ENCODE measurements at places on chromosomes 16 and 17. TPM values are rescaled to one million over a fixed set of nuclear protein-coding genes. Genes with fewer than 3 reads are reported as not detected.

Gene NT5C
- 51.5 TPM for total RNA-seq

Gene KRTAP2-2
- not detected for total RNA-seq

DNA sequence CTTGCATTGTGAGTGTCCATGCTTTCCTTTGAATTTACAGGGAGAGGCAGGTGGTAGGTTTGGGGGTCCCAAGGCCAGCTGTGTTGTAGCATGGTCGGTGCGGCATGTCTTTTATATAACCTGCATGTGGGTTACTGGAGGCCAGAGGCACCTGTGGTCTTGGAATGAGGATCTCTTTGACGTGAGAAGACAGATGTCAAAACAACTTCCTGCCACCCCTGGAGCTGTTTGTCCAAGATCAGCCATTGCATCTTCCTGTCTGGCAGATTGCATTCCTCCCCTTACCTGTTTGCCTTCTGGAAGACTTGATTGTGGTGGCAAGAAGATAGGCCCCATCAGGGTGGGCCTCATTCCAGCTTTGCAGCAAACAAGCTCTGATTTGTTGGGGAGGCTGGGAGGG is 175.1 kb downstream of the MSI2 start:
- DNase-seq, result no peak

DNA sequence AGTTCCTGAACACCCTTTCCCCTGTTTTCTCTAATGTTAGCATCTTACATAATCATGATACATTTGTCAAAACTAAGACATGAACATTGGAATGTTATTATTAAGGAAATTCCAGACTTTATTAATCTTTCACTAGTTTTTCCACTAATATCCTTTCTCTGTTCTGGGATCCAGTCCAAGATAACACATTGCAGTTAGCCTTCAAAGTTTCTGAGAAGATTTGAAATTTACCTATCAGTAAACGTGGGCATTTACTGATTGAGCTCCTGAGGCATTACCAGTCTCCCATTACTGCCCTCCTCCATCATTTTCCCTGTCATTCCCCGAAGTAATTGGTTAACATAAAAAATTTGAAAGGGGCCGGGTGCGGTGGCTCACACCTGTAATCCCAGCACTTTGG is 5.7 kb upstream of the CD300LG start:
- no peak for DNase-seq

DNA sequence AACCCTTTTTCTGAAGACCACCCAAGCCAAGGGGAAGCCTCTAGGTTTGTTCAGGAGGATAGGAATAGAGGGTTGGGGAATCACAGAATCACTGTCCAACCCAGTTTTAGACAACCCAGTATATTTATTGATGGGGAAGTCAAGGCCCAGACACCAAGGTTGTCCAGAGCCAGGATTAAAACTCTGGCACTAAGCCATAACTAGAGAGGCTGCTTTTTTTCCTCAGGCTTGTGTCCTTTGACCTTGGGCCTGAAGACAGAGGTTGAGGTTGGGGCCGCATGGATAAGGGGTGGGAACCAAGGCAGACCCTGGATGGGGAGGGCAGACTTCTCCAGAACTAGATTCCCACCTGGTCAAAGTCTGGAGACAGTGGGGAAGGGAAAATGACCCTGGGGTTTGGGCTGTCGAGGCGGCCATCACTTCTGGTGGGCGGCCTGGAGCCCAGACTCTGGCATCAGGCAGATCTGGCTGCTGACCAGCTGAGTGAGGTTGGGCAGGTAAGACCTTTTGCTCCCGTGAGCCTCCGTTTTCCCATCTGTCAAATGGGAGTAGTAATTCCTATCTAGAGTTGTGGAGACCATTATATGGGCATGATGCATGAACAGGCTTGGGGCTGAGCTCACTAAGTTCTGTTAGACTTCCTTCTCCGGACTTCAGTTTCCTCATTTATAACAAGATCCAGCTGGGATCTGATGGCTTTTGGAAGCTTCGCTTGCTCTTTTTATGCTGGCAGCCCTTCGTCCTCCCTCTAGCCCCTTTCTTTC is 17.9 kb downstream of the IGFBP4 start:
- peak; percentile 78 for DNase-seq

DNA sequence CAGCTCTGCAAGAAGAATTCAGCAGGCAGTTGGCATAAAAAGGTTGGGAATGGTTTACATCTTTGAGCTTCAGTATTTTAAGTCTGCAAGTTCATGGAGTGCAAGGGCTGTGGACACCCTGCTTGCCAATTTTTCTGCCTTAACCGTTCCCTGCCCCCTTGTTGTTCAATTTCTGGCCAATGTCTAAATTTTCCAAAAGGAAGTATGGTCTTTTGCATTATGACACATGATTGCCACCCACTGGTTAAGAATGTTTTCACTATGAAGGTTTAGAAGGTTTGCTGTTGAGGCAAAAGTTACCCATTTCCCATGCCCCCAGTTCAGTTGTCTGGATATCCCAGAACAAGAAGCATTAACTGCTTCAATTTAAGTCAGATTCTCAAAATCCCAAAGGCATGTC is 441.9 kb downstream of the CDH13 start:
- DNase-seq, result peak; percentile 40

GRCh38 chr17:73482894-73483293 is 161.4 kb downstream of the SDK2 start:
- no peak for DNase-seq

DNA sequence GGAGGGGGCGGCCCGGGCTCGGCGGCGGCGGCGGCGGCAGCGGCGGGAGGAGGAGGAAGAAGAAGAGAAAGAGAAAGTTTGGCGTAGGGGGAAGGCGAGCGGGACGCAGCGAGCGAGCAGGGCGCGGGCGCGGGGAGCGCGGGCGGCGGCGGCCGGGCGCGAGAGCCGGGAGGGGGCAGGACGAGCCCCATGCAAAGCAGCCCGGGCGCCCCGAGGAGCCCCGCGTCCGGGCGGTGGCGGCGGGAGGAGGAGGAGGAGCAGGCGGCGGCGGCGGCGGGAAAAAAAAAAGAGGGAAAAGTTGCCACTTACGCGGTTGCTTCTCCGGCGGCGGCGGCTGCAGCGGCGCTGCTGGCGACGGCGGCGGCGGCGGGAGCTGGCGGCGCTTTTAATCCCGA is 10.3 kb upstream of the ZFHX3 start:
- DNase-seq, result peak; percentile 77

Measured in GM23248 (cell line).